ENCODE measurements at places on chromosomes 2 and 18. TPM values are rescaled to one million over a fixed set of nuclear protein-coding genes. Genes with fewer than 3 reads are reported as not detected.

DNA sequence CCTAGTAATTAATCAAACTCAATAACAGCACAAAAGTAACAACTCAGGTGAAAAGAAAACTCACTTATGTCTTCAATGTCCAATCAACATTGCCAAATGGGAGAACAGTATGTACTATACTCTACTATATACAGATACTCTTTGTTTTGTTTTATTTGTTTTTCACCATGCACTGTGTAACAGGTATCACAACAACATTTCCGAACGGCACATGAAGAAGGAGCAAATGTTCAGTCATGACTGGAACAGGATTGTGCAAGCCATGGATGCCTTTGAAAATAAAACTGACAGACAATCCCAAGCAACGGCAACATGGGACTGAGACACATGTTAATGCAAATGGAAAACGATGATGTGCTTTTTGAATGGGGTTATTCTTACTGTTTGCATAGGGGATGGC lies 334.9 kb upstream of the THUMPD2 start:
- DNase-seq = no peak

Gene ALPG
- total RNA-seq = 1.8 TPM

- no peak for DNase-seq
Measured at GRCh38 chr2:227036527-227036926, 127.5 kb downstream of the COL4A4 start.

- DNase-seq = no peak
Measured at GRCh38 chr2:88574445-88574844, 52.8 kb downstream of the EIF2AK3 start.

Gene TBR1
- total RNA-seq = not detected

Gene TXNDC2
- total RNA-seq = not detected

DNA sequence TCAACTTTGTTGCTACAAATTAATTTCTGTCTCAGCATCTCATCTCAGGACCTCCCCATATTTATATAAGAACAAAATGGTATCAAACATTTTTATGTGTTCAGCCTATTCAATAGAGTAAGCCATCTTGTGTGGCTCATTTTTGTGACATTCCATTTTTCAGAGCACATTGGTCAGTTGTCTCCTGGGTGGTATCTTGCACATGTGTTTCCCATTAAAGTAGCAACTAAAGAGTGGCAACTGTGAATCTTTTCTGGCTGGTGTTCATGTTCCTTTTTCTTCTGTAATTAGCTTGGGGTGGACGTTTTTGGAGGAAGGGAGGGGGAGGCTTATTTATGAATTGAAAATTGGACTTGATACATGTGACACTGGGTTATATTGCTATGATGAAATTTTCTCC lies 45.4 kb upstream of the EFEMP1 start:
- no peak for DNase-seq

DNA sequence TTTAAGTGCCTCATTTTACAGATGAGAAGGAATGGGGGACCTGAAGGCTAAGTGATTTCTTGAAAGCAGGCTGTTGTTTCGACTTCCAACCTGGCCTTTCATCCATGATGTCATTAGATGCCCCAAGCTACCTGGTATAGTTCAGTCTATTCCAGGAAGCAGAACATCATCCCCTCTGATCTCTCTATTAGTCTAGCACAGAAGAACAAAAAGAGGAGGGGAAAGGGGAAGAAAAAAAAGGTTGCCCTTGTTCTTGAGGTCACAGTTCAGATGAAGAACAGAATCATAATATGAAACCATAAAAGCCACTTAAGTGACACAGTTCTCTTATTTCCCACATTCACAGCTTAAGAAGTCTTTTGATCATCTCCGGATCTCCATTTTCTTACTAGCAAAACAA lies 386.2 kb upstream of the HNRNPA3 start:
- DNase-seq = no peak

DNA sequence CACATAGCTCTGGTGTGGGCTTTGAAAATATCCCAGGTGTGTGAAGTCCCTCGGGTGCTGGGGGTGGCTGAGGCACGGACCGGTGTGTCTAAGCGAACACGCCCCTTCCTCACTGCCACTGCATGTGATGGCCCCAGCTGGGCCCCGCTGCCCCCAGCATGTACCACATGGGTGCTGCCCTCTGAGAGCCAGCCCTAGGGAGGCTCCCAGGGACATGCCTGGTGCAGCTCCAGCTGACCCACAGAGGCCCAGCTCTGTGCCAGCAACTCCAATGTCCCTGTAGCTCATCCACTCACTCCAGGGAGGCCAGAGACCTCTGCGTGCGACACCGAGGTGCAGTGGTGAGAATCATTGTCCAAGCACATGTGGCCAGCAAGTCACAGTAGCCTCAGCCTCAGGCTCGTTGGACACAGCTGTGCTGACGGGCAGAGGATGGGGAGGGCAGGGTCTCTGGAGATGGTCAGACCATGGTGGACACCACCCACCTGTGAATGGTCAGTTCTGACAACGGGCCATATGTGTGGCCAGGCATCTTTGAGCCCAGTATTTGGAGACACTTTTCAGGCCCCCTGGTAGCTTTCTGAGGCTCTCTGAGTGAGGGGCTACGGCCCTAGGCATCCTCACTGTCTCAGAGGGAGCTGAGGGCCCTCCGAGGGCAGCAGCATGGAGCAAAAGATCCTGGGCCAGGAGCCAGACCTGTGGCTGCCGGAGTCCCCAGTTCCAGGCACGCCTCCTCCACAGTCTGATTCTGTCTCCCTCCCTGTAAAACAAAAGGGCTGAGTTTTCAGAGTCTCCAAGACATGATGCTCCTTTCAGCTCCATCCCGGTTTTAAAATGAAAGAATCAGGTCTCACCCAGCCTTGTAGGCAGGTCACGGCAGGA lies 220.7 kb downstream of the NDUFA10 start:
- no peak for DNase-seq

DNA sequence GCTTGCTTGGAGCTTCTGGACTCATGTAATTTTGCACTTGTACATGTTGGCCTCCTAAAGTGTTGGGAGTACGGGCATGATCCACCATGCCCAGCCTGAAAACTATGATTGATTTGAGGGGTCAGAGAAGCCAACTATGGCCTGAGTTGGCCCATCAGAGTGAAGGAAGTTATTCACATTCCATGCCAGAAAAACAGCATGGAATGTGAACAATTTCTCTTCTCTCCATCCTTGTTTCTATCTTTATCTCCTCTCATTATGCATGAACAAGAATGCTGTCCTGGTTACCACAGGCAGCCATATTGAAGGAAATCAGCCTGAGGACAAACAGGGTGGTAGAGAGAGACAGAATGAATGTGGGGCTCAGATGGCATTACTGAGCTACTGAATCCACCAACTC lies 3.5 kb upstream of the CD226 start:
- no peak for DNase-seq

DNA sequence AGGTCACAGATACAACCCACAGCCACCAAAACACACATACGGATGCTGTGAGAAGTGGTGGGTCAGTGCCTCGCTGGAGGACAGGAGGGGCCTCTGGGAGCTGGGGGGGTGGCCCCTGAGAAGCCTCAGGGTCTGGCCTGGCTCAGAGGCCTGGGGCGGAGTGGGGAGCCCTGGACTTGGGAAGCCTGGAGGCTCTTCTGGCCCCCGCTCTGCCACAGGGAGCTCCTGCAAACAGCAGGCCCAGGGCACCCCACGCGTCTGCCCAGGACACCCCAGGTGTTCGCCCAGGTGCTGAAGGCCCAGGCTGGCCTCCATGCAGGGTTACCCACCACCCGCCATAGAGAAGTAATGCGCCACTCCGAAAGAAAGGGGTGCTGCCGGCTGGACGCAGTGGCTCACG lies 25.9 kb downstream of the THAP4 start:
- no peak for DNase-seq

Gene CD8B2
- total RNA-seq = 0.06 TPM

DNA sequence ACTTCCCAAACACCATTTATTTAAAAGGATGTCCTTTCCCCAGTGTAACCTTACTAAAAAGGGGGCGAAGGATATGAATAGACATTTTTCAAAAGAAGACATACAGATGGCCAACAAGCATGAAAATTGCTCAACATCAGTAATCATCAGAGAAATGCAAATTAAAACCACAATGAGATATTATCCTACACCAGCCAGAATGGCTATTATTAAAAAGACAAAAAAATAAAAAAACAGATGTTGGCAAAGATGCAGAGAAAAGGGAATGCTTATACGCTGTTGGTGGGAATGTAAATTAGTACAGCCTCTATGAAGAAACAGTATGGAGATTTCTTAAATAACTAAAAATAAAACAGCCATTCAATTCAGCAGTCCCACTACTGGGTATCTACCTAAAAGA lies 142.3 kb upstream of the NT5C1B start:
- DNase-seq = no peak

Gene EFR3B
- total RNA-seq = 0.98 TPM

DNA sequence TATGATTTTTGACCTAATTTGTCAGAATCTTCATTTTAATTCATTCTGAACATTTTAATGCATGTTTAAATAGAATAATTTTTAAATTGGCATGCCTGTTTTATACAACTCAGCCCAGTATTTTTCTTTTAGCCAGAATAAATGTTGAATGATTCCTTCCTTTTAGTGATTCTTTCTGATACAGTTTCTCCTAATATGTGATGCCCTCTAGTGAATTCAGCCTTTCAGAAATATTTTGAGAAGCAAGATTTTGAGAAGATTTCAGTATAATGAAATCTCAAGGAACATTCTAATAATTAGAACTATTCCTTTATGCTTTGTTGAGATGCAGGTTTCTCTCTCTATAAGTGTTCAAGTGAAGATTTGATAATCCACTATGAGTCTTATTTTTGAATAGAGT lies 28.5 kb downstream of the LCLAT1 start:
- DNase-seq = no peak

DNA sequence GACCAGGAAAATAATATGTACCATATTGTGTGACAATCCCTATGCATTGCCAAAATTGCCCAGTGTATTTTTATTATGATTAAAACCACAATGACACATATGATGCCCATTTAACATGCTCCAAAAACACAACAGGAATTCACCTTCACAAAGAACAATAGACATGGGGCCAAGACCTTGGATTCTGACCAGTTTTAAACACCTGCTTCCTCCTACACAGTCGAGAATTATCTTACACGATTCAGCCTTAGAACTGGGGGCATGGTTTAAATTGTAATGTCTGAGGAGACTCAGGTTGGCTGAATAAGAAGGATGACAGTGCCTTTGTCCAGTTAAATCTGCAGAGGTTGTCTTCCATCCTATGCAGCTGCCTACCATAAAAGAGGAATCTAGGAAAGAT lies 212.7 kb downstream of the PLCL1 start:
- no peak for DNase-seq

DNA sequence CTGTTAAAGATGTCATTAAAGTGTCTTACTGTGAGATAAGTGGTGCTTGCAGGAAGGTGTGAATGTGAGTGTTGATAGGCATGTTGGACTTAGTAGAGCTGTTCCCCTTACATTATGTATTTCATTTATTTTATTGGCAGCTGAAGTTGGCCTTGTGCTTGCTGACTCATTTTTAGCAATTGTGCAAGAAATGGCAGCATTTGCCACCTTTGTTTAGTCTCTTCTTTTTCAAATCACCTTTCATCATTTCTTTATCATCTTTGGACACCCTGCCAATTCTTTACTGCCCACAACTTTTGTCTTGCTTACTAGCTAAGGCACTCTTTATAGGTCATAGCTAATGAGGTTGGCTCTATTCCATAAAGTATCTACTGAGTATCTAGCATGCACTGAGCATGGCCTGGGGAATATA lies 130.3 kb upstream of the LYPD6 start:
- no peak for DNase-seq

Gene CFAP65
- total RNA-seq = 0.76 TPM

DNA sequence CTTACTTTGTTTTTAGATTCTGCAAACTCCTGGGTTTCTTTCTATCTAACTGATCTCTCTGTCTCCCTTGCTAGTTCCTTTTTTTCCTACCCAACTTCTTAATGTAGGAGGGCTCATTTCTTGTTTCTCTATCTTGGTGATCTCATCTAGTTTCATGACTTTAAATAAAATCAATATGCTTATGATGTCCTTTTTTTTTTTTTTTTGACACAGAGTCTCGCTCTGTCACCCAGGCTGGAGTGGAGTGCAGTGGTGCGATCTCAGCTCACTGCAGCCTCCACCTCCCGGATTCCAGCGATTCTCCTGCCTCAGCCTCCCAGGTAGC lies 42.2 kb upstream of the IL1RL1 start:
- no peak for DNase-seq

DNA sequence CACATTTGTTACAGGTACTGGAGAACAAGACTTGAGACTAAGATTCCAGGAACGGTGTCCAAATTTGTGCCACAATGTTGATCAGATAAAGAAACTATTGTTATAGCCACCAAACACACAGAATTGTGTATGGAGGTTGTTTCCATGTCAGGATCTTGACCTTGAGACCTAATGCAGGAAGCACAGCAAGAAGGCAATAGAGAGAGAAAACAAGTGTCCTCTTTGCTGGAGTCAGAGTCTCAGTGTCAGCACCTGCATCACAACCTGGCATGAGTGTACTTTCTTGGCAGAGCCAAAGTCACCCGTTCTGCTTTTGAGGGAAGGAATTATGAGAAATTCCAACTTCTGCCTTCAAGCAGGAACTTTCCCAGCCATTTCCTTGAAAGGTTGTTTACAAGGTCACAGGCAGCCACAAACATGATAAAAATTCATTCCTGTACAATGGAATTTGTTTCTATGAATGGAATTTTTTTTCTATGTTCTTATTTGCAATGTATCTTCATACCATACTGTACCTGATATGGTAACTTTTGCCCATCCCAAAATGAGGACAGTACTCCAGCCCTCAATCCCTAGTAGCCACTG lies 118.4 kb downstream of the PKP4 start:
- no peak for DNase-seq

DNA sequence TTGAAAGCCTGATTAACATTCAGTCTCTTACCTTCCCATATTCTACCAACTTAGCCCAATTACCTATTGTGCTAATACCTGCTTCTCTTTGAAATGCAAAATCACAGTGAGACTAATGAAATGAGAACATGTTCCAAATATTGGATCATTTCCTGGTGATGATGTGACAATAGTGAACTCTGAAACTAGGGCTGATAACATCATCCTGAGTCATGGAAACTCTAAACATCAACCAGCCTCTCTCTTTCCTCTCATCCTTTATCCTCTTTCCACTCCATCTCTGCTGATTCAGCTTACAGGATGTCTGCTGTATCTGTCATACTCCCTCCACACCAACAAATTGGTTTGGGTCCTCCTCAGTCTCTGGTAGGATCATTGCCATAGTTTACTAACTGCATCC lies 98.8 kb upstream of the NCKAP5 start:
- no peak for DNase-seq

GRCh38 chr2:20674309-20674965 lies 7.5 kb downstream of the GDF7 start:
- DNase-seq = no peak
